ENCODE measurements at places on chromosomes 5 and 9. TPM values are rescaled to one million over a fixed set of nuclear protein-coding genes. Genes with fewer than 3 reads are reported as not detected.

Gene NDST1
- total RNA-seq: 65.4 TPM

Gene ADAMTS13
- 0.75 TPM for total RNA-seq

Gene PARP8
- 8.8 TPM for total RNA-seq

Gene OR1J2
- not detected for total RNA-seq

Gene MAMDC2
- 6.6 TPM for total RNA-seq

Gene FCN2
- not detected for total RNA-seq

Gene NMUR2
- total RNA-seq: not detected

Gene TCOF1
- 44.3 TPM for total RNA-seq

Gene PCDHGA5
- total RNA-seq: 0.63 TPM

Gene LRRC19
- total RNA-seq: not detected

Gene PCDHGA12
- 1.9 TPM for total RNA-seq

Gene FAM169A
- 11.1 TPM for total RNA-seq

Gene C9orf43
- 0.22 TPM for total RNA-seq

Gene KYAT1
- 18.9 TPM for total RNA-seq

Gene CIZ1
- total RNA-seq: 76.7 TPM

Data from epithelial cell of proximal tubule (primary cell).